ENCODE measurements at places on chromosomes 2 and 18.

DNA sequence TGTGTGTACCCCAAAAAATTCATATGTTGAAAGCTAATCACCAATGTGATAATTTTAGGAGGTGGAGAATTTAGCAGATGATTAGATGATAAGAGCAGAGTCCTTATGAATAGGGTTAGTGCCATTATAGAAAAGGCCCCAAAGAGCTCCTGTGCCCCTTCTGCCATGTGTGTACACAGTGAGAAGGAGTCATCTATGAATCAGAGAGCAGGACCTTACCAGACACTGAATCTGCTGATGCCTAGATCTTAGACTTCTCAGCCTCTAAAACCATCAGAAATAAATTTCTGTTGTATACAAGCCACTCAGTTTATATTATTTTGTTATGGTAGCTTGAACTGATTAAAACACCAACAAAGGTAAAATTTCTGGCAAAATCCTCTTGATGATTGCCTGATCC, 560.0 kb upstream of the CDH2 start:
- DNase-seq: no peak

- no peak for DNase-seq
Observed at GRCh38 chr2:74199871-74200305, 1.5 kb downstream of the MTHFD2 start.

DNA sequence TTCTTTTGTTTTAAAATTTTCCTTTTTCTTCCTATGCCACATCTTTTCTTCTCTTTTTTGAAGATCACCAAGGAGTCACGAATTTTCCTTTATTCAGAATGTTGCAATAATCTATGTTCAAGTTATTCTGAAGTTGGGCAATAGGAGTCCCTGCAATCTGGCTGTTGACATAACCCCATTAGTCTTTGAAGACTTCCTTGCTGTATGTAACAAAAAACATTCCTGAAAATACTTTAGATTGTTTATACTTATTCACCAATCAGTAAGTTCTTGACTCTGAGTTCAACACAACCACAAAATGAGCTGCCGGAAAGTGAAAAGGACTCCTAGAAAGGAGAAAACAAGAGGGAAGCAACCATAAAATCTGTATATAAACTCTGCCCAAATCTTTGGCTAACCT, 62.8 kb downstream of the TMEM237 start:
- no peak for DNase-seq

- DNase-seq: no peak
Observed at GRCh38 chr18:59208602-59209125, 11.3 kb upstream of the GRP start.

DNA sequence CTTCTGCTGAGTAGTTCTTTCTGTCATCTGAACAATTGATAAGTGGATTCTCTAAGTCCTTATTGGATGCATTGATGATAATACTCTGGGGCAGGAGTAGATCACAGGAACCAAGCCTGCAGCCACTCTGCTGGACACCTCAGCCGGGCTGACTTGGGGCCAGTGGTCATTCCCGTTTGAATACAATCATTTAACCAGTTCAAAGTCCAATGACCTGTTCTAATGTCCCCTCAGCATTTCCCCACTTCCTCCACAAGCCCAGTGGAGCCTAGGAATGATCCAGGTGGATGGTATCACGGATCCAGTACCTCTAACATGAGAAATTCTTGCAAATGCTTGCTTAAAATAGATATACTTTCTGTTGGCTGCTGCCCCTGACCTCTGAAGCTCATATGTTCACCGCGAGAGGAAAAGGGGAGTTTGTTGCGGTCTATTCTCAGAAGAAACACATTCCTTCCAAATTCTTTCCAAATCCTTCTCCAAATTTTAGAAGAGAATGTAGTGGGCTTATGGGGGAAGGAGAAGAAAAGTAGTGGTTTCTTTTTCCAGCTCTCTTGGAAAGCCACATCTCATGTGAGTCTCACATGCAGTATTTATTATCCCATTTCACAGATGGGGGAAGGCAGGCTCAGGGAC, 170.9 kb downstream of the INHBB start:
- DNase-seq: no peak

GRCh38 chr2:192499476-192499875, 304.7 kb upstream of the TMEFF2 start:
- no peak for DNase-seq

DNA sequence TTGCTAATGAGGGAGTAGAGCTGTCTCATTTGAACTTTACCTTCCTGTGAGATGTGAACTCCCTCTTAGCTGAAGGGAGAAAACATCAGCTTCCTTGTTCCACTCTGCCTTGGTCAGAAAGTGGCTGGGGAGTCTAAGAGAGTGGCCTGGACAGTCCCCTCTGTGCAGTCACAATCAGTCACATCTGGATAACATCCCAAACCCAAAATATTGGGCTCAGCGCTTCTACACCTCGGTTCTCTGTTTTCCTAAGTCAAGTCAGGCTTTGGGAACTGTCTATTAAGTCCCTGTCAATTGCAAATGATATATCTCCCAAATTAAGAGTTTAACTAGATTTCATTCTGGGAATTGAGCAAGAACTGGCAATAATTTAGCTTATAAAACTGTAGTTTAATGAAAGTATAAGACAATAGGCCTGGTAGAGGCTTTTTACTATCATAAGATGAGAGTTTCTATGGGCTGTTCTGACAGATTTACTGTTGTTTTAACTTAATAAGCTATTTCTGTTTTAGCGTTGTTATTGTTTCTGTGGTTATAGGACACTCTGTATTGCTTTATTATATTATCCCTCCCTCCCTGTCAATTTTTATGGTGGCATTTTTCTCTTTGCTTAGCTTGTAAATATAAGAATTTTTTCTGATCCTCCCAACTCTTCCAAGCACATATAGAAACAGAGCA, 135.1 kb upstream of the LHCGR start:
- no peak for DNase-seq

DNA sequence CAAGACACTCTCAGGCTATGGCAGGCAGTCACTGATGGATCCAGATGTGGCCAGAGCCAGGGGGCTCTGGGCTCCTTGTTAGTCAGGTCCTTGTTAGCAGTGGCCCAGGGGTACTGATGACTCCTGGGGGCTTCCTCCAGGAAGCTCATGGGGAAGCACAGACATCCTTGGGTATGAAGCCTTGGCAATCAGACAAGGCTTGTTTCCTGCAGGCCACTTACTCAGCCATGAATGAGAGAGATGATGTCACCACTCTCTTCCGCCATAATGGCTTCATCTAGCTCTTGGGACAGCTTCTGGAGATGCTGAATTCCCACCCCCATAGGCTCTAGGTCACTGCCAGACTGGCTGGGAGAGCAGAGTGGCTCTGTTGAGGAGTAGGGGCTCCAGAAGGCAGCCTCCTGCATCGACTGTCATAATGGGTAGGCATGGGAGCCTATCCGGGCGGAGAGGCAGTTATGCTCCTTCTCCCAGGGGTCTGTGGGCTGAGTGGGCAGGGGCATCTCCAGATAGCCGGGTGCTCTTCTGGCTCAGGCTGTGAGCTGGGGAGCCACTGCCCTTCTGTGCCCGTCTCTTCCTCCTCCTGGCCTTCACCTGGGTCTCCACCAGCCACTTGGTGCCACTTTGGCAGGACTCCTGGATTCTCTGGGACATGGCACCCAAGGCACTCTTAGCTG, 40.2 kb upstream of the BMPR2 start:
- no peak for DNase-seq

- peak; percentile 50 for DNase-seq
Observed at GRCh38 chr2:236866542-236867340, 218.9 kb upstream of the COPS8 start.
